ENCODE measurements at places on chromosomes 5 and 9.

DNA sequence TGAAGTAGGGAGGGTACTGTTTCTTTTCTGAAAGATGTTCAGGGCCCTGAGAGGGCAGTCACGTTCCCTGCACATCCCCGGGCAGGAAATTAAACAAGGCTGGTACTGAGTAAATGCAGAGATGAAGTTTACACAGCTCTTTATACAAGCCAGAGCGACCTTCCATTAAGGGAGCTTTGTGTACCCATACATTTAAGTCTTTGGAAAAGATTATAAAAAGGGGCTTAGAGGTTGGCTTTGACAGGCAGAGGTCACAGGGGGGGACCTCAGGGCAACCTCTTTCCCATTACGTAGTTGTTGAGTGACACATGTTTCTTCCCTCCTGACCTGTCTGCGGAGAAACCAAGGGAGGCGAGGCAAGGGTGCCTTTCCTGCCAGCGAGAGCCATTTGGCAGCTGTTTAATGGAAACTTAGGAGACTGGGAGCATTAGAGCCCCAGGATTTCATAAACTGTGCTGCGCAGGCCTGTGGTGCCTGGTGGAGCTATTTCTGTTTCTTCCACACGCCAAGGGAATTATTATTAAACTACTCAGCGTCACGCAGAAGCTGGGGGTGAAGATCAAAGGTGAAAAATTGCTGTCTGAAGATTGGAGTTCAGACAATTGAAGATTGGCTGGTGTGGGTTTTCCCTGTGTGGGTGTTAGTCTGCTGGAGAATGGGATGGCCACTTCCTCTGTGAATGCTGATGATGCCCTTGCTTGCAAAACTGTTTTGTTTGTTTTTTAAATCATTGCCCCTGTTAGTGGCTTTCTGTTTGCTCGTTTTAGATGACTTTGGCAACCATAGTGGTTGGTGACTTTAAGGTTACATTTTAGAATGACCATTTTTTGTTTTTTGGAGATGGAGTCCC is 3.2 kb upstream of the SMIM32 start:
- DNase-seq = no peak

GRCh38 chr5:113270086-113270485 is 164.7 kb downstream of the TSSK1B start:
- DNase-seq = no peak

DNA sequence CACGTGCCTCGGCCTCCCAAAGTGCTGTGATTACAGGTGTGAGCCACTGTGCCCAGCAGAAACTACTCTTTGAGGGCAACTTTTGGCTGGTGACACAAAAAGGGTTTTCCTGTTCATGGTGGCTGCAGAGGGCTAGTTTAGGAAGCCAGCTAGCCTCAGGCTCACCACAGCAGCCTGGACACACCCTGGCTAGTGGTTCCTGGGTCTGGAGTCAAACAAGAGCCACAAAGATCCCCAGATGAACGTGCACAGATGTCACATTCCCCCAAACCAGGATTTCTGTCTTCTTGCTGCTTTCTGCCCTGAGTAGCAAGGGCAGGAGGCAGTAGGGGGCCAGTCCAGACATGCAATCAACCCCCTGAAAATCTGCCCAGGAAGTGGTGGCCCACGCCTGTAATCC is 6.8 kb downstream of the HBEGF start:
- no peak for DNase-seq

DNA sequence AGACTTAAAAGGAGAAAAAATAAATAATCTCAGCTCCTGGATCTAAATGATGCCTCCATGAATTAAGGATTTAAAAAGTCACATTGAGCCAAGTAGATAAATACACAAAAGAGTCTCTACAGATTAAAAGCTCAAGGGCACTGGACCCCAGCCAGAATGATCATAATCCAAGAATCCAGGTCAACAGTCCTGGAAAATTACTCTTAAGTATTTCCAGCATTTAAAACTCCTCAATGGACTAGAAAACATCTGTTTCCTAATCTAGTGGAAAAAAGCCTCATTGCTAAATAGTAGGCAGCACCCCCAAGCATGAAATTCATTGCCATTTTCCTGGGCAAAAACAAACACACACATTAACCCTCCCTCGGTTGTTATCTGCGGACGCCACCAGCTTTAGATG is 96.8 kb downstream of the FRMD3 start:
- DNase-seq = no peak

- DNase-seq = no peak
Observed at GRCh38 chr5:134245101-134245604, 19.3 kb upstream of the PPP2CA start.

- DNase-seq = no peak
Observed at GRCh38 chr5:178766936-178767912, 36.8 kb upstream of the ZNF354A start.

- DNase-seq = peak; percentile 73
Observed at GRCh38 chr5:135398855-135399793, at the start of gene MACROH2A1. MACROH2A1 (minus strand) TSS chr5:135399231; CDS start chr5:135389093, 10,138 bp downstream.

GRCh38 chr9:121199921-121200320 is 1.7 kb downstream of the RAB14 start:
- no peak for DNase-seq

GRCh38 chr5:139759219-139759721 is 36.3 kb upstream of the PSD2 start:
- DNase-seq = no peak

DNA sequence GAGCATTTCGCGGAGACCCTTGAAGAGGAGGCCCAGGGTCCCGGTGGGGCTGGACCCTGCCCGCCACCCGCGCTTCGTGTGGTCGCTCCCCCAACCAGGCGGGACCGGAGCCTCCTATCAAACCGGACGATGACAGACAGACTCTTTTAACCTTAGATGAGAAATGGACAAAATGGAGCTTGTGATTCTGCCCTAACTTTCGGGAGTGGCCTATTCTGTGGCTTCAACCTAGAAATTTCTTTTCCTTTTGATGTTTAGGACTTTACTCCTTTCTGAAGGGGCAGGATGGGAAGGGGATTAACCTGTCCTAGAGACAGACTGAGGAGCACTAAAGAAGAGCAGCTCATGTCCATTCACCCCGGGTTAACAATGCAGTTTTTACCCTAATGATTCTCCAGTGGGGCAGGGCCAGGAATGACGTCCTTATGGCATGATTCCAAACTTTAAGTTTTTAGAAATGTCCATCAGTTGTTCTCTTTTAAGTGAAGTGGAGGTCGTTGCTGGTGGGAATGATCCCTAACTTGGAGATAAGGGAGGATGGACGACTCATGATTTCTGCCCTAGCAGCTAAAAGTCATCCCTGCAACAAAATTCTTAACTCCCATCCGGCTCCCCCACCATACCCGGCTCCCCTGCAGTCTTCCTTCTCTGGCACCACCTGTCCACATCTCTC is 1.0 kb downstream of the NIPSNAP3A start:
- DNase-seq = no peak

DNA sequence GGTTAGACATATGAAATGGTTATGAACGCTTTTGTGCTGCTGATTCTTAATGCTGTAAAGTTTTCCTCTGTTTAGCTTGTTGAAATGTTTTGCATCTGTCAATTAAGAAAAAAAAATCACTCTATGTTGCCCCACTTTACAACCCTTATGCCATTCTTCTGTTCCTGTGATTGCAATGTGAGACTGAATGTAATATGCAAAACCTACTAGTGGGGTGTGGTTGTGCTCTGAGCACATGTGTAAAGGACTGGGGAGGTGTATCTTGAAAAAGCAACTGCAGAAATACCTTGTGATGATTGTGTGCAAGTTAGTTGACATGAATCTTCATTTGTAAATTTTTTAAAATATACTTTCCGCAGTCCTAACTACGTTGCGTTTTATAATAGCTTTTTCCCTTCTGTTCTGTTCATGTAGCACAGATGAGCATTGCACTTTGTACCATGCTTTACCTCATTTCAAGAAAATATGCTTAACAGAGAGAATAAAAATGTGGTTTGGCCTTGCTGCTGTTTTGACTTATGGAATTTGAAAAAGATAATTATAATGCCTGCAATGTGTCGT is 357.0 kb upstream of the PIK3R1 start:
- no peak for DNase-seq

- no peak for DNase-seq
Observed at GRCh38 chr9:98128316-98128715, 9.3 kb upstream of the TRIM14 start.

DNA sequence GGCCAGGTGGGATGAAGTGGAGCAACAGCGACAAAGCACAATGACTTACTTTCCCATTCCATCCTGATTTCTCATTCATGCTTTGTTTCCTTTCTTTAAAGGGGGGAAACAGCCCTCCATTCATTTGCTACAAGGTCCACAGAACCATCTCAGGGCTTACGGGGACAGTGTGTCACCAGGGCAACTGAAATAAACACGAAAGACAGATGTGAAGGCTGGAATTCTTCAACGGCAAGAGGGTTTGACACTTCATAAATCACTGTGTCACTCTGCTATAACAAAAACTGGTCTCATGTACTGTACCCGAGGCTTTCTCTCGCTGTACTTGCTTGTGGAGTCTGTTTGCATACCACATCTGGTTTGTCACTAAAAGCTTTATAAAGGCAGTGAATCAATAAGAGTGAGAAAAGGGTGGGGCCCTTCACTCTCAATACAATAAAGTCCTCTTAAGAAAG is 150.8 kb downstream of the EFNA5 start:
- no peak for DNase-seq

- no peak for DNase-seq
Observed at GRCh38 chr5:153881687-153882086, 157.0 kb downstream of the FAM114A2 start.

DNA sequence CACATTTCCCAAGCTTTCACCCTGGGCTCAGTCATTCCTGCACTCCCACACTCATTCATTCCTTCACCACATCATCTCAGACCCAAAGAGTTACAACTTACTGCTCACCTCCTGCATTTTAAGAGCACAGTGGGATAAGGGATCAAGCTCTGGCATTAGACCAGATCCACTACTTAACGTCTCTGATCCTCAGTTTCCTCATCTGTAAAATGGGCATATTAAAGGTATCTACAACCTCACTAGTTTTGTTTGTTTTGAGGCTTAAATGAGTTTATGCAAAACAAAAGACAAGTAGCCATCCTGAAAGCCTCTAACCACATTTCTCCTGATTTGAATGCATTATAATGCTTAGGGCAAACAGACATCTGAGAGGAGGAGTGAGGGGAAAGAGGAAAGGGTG is 77.6 kb downstream of the KLHL3 start:
- no peak for DNase-seq

DNA sequence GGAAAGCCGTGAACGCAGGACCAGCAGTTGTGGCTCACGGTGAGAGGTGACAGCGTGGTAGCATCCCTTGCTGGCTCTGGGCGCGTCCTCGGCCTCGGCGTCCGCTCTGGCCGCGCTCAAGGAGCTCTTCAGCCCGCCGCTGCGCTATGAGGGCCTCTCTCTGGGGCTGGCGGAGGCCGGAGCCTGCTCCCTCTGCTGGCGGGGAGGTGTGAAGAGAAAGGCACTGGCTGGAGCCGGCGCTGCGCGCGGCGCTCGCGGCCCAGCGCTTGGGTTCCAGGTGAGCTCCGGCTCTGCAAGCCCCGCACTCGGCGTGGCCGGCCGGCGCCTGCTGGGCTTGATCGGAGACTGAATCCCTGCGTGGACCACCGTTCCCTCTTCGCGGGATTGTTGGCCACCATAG is 705.6 kb downstream of the SEMA5A start:
- DNase-seq = no peak

GRCh38 chr9:138022121-138022741 is 144.6 kb downstream of the CACNA1B start:
- DNase-seq = no peak

DNA sequence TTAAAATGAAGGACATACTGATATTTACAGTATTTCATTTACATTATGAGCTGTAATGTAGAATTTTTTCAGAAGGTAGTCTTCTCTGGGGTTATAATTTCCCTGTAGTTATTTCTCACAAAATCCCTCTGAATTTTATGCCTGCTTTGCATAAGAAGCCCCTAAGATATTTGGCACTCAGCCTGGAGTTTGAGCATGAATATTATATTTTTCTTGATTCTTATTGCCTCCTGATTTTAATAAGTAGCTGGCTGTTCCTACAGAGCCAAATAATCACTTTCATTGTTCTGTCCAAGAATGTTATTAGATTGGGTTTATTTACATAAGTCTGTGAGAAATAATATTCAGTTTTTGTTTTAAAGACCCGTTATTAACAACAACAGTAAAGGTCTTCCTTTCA is 195.0 kb downstream of the FER start:
- no peak for DNase-seq
